Putamen (tissue), 1 donor: ENCODE measurements at places on chromosomes 4 and X.

DNA sequence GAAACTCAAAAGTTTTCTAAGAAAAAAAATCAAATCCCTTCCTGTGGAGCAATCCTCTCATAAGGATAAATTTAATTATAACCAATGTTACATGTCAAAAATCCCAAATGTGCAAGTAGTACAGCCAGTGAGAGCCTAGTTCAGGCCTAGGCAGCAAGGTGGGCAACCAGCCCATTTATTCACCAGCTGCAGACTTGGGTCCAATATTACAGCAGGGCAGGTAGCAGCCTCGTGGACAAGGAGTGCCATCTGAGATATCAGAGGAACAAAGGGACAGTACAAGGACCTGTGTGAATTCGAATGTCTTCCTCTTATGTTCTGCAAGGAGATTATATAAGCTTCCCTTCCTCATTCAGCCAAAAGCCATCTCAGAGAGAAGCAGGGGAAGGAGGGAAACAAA lies 6.6 kb downstream of the HELQ start:
- DNase-seq = no peak

DNA sequence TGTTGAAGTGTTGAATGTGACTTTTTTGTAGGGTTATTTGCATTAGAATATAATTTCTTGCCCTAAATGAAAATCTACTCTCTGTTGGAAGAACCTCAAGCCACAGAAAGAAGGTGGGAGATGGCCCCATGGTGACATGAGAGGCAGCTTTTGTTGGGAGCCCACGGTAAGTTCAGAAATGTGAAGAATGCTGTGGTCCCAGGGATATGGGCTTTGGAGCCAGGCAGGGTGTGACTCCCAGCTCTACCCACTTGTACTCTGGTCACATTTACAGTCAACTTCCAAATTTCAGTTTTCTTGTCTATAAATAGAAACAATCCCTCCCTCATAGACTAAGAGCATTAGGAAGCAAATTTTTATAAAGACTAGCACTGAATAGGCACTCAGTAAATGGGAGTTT lies 177.8 kb downstream of the RAB28 start:
- DNase-seq = no peak

DNA sequence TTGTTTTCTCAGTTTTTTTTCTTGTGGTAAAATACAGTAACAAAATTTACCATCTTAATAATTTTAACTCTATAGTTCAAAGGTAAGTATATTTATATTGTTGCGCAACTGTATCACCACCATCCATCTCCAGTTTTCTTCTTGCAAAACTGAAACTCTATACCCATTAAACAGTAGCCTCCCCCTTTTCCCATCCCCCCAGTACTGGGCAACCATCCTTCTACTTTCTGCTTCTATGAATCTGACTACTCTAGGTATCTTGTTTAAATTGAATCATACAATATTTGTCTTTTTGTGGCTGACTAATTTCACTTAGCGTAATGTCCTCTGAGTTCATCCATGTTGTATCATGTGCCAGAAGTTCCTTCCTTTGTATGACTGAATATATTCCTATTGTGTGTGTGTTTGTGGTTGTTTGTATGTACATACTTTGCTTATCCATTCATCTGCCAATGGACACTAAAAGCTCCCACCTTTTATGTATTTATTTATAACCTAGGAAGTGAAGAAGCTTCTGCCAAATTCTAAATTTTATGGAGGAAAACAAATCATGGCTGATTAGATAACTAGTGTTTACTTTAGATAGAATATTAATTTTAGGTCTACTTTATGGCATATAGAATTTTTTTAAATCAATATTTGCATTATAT lies 10.0 kb downstream of the ABHD18 start:
- DNase-seq = no peak

DNA sequence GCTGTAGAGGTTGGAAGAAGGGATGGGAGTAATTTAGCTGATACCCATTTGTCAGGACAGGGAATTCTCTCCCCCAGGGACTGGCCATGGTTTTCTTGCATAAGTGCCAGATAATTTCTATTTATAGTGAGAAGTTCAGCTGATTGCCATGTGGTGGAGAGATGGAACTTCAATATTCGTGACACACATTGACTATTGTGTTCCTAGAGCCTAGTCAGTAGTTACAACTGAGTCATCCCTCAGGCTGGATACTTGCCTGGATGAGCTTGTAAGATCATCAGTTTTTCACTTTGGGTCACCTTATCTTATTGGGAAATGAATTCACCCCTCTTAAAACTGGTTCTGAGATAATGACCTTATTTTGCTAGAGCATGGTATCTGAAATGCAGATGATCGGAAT lies 32.2 kb downstream of the CFAP299 start:
- DNase-seq = no peak
